ENCODE measurements at places on chromosomes 3 and 15.

DNA sequence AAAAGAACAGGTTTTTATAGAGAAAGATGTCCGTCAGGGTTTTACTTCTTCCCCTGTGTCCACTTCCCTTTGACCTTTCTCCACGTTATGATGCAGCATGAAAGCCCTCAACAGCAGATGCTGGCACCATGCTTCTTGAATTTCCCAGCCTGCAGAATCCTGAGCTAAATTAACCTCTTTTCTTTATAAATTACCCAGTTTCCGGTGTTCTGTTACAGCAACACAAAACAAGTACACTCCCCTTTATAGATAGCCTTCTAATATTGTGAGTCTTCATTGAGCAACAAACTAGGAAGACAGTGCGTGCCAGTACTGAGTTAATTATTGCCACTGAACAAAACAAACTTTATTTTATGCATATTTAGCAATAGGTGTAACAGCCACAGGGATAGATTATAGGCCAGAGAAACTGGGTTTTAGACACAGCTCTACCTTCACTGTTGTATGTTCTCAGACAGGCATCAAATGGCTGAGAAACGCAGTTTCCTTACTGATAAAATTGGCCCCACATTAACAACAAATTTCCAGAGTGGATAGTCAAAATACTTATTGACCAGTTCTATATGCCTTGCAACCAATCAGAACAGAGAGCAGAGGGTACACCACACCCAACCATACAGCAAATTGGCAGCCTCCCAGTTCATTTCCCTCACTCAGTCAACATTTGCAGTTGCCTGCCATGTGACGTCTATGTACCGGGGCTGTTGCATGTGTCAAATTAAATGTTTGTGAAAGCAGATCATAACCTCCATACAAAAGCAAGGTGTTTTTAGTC lies 14.4 kb upstream of the TBL1XR1 start:
- DNase-seq: no peak

DNA sequence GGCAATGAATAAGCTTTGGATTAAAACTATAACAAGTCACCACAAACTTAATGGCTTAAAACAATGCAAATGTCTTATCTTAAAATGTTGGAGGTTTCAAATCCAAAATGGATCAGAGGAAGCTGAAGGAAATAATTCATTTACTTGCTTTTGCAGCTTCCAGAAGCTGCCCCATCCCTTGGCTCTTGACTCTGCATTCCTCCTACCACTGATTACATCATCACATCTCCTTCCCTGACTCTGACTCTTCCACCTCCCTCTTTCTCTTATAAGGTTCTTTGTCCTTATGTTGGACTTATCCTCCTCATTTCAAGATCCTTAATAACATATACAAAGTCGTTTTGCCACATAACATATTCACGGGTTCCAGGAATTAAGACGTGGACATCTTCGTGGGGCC lies 982.8 kb upstream of the ROBO1 start:
- DNase-seq: no peak

- DNase-seq: no peak
These were observed 53.2 kb upstream of the ZNF148 start for GRCh38 chr3:125428216-125428830.

DNA sequence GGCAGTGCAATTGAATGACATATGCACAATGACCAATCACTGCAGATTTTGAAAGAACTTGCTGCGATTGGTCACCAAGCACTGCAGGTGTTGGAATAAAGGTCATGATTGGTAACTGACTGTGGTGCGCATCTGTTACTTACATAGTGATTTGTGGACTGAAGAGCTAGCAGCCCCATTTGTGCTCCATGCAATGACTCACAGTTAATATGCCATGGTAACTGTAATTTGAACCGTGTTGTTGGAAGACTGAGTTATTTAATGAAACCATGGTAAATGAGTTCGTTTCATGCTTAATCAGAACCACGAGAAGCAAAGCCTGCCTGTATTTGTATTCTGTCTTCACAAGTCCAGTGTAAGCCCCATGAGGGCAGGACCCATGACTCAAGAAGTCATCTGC lies 220.5 kb downstream of the TJP1 start:
- no peak for DNase-seq

- DNase-seq: no peak
These were observed 425.3 kb upstream of the MDFIC2 start for GRCh38 chr3:70737666-70738290.

DNA sequence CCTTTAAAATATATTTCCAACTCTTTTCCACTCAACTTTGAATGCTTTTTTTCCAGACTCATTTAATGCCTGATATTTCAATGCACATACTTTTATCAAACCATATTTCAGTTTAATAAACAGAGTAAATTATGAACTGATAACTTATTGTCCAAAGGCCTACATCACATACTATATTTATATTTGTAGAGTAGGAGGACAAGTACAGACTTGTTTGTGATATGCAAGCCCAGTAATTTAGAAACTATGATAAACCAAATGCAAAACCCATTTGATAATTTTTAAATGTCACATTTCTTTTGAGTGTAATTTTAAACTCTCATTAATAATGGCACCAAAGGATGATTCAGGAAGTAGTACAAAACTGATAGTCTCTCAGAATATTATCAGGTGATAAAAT lies 3.3 kb downstream of the RFX7 start:
- DNase-seq: no peak

DNA sequence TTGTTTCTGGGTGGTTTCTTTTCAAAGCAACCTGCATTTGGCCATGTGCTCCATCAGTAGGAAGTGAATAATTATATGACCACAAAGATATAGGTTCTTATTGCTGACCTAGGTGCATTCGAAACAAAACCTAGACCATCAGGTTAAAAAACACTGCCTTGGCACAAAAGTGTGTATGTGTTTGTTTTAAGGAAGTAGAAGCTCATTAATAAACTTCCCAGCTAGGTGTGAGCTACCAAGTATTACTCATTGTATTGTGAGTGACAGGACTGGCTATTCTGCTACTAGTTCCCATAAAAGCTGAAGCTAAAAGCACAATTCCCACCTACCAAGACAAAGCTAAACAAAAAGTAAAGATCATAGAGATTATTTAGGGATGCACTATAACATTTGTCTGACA lies 168.2 kb downstream of the TP63 start:
- no peak for DNase-seq

DNA sequence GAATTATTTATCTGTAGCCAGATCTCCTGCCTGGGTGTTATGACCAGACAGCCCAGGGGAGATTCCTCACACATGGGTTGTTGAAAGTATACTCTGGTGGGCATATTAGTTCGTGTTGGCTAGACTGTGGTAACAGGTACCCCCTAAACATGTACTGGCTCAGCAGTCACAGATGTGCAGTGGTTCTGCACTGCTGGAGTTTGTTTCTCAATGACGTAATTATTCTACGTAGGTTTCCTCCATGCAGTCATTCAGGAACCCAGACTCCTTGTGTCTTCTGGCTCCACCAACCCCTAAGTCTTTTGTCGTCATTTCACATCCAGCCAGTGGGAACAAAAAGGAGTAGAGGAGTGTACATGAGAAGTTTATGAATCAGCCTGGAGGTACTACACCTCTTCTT lies 16.2 kb downstream of the LSM3 start:
- DNase-seq: no peak

DNA sequence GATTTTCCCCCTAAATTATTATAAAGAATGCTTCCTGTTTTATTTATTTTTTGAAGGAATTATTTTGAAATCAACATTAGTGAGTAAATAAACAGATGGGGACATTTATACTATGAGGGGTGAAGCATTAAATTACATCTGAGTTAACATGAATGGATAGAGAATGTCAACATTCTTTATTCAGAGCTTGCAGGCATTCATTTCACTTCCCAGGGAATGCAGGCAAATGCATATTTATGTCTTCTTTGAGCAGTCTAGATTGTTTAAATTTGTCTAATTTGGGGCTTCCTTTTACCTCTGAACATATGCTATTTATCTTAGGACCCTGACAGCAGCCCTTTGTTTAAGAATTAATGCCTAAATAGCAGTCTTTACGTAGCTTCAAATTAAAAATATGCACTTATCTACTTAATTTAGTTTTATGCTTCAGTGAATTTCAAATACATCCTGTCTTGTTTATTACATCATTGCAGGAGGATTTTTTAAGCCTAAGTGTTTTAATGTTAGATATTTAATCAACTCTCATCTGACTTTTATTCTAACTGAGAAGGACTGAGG lies 630.5 kb upstream of the LMCD1 start:
- DNase-seq: no peak

DNA sequence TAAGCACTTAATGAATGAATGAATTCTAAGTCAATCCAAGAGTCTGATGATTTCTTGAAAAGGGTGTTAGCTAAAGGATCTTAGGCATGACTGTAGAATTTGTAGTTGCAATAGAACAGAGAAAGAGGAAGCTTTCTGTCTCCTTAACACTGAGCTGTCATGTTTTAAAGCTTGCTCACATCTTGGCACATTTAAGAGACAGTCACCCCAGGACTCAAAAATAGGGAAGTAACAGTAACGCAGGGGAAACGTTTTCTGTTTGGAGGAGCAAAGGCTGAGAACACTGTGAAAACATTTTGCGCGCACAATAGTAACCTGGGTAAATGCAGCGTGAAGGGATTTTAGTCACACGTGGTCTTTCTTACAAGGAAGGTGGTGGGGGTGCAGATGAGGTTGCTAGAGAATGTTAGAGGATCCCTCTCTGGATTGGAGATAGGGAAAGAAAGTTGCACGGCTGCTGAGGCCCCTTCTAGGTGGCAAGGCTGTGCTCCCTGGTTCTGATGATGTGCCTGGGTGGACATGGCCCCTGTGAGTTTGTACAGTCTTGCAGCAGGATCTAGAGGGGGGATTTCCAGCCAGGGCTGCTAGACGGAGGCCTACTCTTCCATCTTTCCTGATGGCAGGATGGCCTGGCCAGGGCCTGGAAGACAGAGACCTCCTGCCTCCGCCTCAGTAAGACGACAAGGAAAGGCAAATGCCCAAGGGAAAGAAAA lies 12.0 kb downstream of the STARD5 start:
- no peak for DNase-seq

GRCh38 chr3:18211116-18211515 lies 214.0 kb downstream of the SATB1 start:
- no peak for DNase-seq

- DNase-seq: no peak
These were observed 88.9 kb downstream of the ASB7 start for GRCh38 chr15:100691321-100691720.

DNA sequence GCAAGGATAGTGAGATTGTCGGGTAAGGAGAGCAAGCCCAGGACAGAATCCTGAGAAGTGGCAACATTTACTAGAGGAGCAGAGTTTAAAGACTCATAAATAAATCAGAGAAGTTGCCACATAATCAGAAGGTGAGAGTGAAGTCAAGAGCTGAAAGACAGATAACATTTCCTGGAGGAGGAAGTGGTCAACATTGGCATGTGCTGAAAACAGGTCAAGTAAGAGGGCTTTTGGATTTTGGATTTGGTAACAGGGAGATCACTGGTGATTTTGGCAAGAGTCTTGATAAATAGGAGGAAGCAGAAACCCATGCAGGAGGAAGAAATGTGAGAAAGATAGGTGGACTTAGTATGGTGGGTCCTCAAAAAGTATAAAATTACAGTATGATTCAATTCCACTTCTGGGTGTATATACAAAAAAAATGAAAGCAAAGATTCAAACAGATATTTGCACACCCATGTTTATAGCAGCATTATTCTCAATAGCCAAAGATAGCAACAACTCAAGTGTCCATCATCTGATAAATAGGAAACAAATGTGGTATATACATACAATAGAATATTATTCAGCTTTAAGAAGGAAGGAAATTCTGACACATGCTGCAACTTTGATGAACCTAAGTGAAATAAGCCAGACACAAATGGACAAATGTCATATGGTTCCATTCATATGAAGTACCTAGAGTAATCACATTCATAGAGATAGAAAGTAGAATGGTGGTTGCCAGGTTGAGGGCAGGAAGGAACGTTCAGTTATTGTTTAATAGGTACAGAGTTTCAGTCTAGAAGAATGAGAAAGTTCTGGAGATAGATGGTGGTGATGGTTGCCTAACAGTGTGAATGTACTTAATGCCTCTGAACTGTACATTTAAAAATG lies 27.3 kb upstream of the MBNL1 start:
- no peak for DNase-seq

All from cortex of kidney (tissue), 1 donor.